ENCODE measurements at places on chromosomes 6 and 20.
A peak's percentile ranks its signal among the peaks of the same experiment; 100 is the strongest.

DNA sequence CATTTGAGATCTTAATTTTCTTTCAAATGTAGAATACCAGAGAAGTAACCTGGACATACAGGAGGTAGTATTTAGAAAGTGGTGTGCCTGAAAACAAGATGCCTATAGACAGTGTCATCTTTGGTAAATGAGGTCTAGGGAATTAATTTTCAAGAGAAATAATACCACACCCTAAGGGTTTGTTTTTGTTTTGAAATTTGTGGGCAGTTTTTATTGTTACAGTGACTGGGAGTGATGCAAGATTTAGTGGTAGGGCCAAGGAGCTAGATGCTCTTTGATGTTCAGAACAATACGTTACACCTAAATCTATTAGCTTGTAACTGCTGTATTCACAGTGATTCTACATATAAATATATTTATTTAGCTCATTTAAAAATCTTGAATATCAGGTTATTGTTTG is 856.5 kb upstream of the MAP3K7 start:
- no peak for DNase-seq

DNA sequence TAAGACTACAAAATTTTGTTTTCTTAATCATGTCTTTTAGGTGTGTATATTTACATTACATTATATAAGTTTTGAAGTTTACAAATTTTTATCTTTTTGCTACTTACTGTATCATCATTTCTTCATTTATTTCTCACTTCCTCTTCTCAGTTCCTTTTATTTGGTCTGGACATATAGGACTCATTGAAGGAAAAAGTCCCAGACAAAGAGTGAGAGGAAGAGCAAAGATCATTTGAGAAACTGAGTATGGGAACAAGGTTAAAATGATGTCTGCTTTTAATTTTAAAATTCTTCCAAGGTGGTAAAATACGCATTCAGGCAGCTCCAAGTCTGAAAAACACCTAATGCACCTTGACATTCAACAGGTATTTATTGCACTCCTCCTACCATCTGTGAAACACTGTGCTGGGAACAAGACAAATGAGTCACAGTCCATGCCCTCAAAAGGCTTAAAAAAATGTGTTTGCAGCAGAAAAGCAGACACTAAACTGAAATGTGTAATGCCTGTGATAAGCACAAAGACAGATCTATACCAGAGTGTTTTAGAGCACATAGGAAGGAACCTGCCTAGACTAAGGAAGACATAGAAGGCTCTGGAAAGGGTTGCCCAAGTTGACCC is 63.2 kb downstream of the PKIB start:
- no peak for DNase-seq

DNA sequence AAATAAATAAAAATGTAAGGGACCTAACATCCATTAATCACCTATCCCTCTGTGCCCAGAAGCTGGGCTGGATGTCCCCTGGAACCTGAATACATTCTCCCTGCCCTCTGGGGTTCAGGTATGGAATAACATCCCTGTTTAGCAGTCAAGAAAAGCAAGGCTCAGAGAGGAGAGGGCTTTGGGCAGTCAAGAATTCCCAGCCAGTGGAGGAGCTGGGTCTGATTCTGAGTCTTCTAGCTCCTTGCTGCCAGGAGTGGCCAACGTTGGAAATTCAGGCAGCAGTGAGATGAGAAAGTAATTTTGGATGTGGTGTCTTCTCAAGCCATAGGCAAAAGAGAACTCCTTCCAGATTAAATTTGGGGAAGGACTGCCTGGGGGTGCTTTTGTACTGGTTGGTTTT is 42.6 kb upstream of the ZNFX1 start:
- DNase-seq: peak; percentile 38

GRCh38 chr6:36958775-36959554 is 4.4 kb downstream of the PI16 start:
- DNase-seq: no peak

- DNase-seq: peak; percentile 95
These were observed 16.7 kb downstream of the HFE start for GRCh38 chr6:26103770-26104456.

GRCh38 chr6:150627585-150628025 is 27.9 kb downstream of the PLEKHG1 start:
- DNase-seq: no peak

- no peak for DNase-seq
These were observed 19.5 kb downstream of the ANKRD60 start for GRCh38 chr20:58208944-58209343.

GRCh38 chr6:40804905-40805304 is 217.7 kb upstream of the LRFN2 start:
- no peak for DNase-seq

DNA sequence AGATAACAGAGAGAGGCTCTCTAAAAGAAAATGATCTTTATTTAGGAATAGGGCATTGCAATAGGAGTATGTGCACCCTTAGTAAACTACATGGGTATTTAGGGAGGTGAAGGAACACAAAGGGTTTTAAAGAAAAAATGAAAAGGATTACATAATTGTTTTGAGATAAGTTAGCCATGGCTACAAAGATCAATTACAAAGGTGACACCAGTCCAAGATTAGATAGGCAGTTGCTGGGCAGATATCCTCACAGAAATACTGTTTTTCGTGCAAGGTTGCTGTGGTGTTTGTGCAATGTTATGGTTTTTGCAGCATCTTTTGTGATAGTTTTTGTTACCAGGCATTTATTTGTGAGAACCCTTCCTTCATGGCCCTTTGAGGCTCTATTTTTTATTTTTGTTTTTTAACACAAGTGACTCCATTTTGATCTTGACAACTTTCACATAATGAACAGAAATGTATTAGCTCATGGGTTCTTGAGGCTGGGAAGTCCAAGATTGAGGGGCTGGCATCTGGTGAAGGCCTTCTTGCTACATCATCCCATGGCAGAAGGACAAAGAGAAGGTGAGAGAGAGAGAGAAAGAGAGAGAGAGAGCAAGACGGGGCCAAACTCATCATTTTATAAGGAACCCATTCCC is 5.6 kb upstream of the CCNC start:
- no peak for DNase-seq

- no peak for DNase-seq
These were observed 8.9 kb upstream of the CDK5RAP1 start for GRCh38 chr20:33410081-33410742.

DNA sequence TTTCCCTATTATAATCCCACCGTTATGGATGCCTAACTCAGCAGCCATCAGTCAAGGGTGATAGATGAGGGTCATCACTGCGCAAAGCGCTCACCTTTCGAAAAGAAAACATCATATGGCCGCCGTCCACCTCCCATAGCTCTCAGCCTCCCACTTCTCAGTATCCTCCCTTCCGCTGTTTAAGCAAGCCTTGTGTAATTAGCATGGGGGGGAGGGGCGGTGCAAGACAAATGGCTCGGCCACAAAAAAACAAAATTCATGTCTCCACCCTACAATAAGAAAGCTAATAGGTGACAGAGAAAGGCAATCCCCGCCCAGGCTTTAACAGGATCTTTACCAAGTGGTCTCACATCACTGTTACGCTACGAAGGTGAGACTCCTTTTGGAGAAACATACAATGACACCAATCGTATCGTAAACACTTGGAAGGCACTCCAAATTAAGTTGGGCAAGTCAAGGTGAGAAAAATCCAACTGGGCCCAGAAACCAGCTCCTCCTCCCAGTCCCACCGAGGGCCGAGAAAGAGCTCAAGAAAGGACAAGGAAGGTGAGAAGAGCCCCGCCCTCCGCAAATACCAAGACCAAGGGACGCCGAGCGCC is 645 bp downstream of the DDX39B start:
- DNase-seq: peak; percentile 50

DNA sequence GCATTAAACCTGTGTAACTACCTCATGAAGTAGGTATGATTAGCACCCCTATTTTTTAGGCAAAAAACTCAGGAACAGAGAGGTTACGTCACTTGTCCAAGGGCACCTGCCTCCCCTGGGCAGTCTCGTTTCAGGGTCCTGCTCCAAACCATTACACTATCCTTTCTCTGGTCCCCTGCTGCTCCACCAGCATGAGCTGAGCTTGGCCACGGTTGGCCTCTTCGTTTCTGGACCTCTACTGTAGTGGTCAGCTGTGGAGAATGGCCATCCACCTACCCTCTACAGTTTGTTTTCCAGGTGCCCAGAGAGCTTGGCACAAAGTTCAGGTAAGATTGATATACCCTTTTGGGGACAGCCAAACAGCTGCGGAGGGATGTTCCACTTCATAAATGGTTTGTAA is 16.8 kb downstream of the COX4I2 start:
- DNase-seq: no peak

DNA sequence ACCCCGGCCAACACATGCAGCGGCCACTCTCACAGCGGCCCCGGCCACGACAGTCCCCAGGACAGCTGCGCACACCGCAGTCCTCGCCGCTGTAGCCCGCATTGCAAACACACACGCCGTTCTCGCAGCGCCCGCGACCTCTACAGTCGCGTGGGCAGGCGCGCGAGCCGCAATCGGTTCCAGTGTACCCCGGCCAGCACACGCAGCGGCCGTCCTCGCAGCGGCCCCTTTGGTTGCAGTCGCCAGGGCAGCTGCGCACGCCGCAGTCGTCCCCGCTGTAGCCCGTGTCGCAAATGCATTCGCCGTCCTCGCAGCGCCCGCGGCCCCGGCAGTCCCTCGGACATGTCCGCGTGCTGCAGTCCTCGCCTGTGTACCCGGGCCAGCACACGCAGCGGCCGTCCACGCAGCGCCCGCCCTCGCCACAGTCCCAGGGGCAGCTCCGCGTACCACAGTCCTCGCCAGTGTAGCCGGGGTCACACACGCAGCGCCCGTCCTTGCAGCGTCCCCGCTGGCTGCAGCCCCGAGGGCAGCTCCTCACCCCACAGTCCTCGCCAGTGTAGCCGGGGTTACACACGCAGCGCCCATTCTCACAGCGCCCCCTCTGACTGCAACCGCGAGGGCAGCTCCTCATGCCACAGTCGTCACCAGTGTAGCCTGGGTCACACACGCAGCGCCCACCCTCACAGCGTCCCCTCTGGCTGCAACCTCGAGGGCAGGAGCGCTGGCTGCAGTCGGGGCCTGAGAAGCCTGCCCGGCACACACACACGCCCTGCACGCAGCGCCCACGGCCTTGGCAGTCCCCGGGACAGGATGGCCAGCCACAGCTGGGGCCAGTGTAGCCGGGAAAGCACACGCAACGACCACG is 12.5 kb downstream of the TNXB start:
- no peak for DNase-seq

GRCh38 chr6:71351190-71351589 is 62.6 kb downstream of the OGFRL1 start:
- DNase-seq: no peak

- DNase-seq: peak; percentile 76
These were observed 52.1 kb upstream of the BEND6 start for GRCh38 chr6:56902641-56903464.

DNA sequence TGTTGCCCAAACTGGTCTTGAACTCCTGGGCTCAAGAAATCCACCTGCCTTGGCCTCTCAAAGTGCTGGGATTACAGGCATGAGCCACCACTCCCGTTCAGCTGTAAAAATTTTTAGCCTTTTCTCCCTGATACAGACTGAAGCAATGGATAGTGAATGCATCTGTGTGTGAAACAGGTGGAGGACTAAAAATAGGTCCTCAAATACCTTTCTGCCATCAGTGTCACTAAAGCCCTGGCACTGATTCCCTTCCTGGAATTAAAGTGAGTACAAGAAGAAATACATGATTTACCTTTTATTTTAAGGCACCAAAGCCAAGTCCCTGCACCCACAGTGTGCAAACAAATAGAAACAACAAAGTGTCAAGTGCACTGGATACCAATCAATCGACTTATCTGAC is 25.1 kb downstream of the TULP4 start:
- DNase-seq: no peak

GRCh38 chr6:79239536-79240168 is 5.2 kb upstream of the HMGN3 start:
- no peak for DNase-seq

GRCh38 chr6:87623248-87623647 is 33.3 kb downstream of the ORC3 start:
- peak; percentile 45 for DNase-seq

DNA sequence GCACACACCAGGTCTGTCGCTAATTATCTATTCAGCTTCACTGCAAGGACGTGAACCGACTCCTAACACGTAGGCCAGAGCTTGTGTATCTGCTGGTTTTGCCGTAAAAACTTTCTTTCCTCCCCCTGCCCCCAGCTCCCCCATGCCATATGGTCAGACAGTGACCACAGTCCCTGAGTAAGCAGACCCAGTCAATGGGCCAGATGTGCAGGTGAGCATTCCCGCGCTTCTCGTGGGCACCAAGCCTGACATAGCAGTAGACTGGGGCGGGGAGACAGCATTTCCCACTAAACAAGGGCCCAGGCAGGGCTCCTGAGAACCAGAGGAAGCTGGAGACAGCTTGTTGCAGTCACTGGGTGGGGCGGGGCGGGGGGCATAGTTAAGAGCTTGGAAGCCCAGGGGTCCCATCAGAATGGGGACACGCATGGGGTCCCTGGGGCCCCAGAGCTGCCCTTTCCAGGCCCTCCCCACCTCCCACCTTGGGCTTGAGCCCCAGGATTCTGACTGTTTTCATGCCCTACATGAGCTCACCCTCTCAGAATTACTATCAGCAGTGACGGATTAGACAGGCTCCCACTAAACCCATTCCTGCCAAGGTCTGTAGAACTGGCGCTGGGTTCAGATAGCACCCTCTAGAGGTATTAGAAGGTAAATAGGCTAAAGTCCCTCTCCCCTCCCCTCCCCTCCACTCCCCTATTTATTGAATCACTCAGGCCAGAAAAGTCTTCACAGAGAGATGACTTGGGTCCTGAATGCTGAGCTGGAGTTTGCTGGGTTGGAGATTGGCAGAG is 51.8 kb downstream of the CDH26 start:
- DNase-seq: no peak

DNA sequence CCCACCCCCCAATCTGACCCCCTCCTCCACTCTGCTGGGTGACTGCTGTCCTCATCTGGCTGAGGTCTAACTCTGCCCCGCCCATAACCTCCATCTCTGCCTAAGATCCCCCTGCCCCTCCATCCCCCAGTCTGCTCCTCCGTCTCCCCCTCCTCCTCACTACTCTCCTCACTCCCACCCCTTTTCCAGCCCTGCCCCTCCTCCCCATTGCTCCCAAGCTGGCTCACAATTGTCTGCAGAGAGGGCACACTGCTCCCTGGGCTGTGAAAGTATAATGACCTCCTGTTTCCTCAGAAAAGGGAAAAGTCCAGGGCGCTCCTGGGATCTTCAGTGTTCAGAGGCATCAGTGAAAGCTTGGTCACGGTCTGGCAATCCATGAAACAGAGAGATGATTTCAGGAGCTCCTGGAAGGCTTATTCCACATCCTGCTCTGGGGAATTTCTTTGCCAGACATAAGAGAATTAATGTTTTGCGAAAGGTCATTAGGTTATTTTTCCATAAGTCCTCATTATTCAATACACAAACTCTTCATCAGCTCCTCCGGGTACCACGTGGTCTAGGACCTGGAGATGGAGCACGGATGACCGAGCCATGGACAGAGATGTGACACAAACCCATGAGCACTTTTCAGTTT is 21.5 kb downstream of the CST5 start:
- DNase-seq: no peak

GRCh38 chr6:74979065-74979766 is 226.6 kb downstream of the COL12A1 start:
- no peak for DNase-seq
